H7 (cell line): ENCODE measurements at places on chromosomes 5 and 9. TPM values are rescaled to one million over a fixed set of nuclear protein-coding genes. Genes with fewer than 3 reads are reported as not detected.

SHOC1 gene
- total RNA-seq, result not detected in 2 replicates

DNA sequence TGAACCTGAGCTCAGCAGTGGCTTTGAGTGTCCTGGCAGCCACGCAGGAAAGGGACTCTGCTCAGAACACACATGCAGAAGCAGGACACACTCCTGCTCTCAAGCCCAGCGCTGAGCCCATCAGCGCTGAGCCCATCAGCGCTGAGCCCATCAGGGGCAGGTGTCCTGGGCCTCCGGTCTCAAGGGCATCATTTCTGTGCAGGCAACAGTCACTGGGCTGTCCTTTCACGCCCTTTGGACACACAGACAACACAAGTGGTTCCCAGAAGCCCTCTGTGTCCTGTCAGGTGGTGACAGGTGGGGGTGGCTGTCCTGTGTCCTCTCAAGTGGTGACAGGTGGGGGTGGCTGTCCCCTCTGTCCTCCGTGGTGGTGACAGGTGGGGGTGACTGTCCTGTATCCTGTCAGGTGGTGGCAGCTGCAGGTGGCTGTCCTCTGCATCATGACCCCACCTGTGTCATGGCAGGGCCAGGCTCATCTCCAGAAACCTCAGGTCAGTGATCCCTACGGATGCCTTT, 39.0 kb upstream of the CLPTM1L start:
- no peak for DNase-seq

DNA sequence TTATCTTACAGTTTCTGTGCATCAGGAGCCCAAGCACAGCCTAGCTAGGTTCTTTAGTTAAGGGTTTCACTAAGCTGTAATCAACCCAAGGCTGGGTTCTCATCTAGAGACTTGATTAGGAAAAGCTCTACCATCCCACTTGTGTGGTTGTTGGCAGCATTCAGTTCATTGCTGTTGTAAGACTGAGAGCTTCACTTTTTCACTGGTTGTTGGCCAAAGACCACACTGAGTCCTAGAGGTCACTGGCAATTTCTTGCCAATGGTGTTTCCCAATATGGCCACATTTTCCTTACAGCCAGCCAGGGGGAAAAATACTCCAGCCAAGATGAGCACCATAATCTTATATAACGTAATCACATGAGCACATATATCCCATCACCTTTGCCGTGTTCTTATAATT, 74.3 kb downstream of the SMIM15 start:
- no peak for DNase-seq

GRCh38 chr5:82952326-82952725, 124.9 kb downstream of the TMEM167A start:
- DNase-seq, result no peak

- DNase-seq, result no peak
Observed at GRCh38 chr5:89572696-89573095, 689.7 kb upstream of the MEF2C start.

DNA sequence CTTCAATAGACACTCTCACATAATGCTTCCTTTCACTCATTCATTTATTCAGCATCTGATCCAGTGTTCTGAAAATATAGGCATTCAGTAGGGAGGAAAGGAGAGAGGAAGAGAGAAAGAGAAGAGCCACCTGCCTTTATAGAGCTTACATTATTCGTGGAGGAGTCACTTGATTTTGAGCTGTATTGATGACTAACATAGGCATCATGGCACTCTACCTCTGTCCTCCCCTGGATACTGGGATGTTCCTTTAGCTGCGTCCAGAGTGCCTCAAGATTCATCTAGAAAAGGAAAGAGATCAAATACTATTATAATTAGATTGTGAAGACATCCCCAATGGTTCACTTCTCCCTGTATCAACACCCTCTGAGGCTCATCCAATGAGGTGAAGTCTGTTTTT, 345.1 kb downstream of the SPATA31D1 start:
- no peak for DNase-seq

- no peak for DNase-seq
Observed at GRCh38 chr5:126450346-126450745, 27.1 kb downstream of the GRAMD2B start.

BARX1 gene
- total RNA-seq, result 79.7 and 80.4 TPM in 2 replicates

DNA sequence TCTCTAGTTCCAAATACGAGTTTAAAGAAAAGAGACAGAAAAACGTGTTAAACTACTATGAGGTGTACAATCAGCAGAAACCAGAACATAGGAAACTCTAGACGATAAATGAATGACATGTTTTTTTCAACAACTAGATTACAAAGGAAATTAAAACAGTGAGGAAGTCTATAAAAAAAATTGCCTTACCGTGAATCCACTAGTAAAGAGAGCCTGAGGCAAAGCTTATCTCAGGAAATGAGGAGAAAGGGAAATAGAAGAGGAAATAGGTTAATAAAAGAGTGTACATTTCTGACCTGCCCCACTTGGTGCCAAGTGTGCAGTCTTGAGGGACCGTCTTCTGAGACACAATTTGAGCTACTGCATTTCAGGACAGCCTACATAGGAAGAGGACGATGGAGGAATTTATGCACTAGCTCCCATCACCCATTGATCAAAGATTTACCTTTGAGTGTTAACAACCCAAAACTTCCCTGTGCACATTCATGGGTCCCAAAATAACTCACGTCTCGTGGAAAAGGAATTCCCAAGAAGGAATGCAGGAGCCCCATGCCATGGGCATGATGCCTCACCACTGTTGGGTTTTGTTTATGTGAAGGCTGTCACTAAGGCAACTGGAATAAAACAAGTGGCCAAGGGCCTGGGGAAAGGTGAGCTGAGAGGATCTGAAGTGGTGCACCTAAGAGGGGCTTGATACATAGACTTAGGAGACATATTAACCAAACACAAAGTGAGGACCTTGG, 53.6 kb upstream of the SLC1A3 start:
- no peak for DNase-seq

GRCh38 chr9:110197330-110198187, 10.4 kb downstream of the C9orf152 start:
- DNase-seq, result peak; percentile 29

DNA sequence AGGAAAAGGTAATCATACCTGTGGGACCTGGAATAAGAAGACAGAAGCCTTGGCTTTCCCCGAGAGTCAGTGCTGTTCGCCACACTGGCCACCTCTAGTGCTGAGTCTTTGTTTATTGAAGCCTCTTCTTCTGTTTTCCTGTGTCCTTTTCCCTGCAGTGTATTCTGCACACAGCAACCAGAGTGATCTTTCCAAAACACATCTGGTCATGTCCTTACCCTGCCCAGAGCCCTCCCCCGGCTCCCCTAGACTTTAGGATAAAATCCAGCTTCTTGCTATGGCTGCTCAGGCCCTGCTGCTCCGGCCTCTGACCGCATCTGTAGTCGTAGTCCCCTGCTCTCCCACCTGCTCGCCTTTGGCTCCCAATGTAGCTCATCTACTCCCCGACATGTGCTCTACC, 28.3 kb downstream of the GALNT10 start:
- no peak for DNase-seq

DNA sequence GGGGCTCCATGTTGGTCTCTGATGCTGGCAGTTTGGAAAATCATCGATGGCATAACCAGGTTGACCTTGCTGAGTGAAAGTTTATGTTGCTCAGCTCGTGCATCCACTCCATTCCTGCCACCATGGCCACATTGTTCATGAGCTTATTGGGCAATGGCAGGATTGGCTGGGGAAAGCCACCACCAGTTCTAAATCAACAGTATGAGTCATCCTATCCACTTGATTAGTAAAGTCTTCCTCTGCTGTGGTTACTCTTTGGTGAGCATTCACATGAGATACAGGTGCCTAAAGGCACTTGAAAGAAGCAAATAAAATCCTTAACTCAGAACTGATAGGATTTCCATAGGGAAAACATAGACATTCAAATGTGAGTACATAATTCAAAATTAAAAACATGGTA, 131.8 kb upstream of the FBN2 start:
- no peak for DNase-seq

DNA sequence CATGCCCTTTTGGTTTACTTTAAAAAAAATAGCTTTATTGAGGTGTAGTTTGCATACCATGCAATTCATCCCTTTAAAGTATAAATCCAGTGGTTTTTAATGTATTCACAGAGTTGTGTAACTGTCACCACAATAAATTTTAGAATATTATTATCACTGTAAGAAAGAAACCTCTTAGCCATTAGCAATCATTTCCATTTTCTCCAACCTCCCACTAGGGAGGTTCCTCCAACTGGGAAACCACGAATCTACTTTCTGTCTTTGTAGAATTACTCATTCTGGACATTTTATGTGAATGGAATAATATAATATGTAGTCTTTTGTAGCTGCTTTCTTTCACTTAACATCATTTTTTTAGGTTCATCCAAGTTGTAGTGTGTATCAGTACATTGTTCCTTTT, 43.5 kb downstream of the UNC13B start:
- no peak for DNase-seq

DNA sequence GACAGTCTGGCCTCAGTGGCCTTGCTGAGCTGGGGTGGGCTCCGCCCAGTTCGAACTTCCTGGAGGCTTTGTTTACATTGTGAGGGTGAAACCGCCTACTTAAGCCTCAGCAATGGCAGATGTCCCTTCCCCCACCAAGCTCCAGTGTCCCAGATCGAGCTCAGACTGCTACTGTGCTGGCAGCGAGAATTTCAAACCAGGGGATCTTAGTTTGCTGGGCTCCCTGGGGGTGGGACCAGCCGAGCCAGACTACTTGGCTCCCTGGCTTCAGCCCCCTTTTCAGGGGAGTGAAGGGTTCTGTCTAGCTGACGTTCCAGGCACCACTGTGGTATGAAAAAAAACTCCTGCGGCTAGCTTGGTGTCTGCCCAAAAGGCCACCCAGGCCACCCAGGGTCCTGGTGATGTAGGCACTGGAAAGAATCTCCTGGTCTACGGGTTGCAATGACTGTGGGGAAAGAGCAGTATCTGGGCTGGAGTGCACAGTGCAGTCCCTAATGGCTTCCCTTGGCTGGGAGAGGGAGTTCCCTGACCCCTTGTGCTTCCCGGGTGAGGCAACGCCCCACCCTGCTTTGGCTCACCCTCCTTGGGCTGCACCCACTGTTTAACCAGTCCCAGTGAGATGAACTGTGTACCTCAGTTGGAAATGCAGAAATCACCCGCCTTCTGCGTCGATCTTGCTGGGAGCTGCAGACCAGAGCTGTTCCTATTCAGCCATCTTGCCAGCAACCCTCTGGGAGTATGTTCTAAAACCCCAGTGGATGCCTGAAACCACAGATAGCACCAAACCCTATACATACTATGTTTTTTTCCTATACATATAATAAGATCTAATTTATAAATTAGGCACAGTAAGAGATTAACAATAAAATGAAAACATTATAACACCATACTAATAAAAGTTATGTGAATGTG, 95.5 kb downstream of the TMEM161B start:
- DNase-seq, result no peak

NOXA1 gene
- 0.78 and 1.0 TPM in 2 replicates for total RNA-seq

GRCh38 chr9:131407717-131408195, 13.9 kb downstream of the PRRC2B start:
- DNase-seq, result peak; percentile 82

CAMK4 gene
- 2.5 and 2.7 TPM in 2 replicates for total RNA-seq

DNA sequence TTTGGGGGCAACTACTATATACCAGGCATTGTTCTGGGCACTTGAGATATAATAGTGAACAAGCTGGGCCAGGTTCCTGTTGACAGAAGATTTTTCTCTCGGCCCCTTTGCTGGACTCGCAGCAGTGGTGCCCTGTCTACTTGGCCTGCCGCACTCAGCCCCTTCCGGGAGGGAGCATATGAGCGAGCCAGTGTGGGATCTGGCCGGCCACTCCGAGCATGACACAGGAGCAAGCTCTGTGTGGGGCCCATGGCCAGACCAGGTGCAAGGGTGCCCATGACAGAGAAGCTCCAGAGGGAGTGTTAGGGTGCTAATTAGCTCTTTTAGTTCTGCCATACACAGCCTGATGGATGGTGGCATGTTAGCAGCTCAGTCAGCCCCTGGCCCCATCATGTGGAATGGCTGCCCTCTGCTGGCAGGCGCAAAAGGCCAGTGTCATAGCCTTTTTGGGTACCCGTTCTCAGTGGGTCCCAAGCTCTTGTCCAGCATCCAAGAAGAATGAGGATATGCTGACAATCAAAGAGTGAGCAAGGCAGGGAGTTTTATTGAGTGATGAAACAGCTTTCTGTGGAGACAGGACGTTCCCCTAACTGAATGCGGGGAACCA, 9.3 kb upstream of the KIF4B start:
- peak; percentile 54 for DNase-seq

C1QTNF3 gene
- total RNA-seq, result 0.26 and 0.59 TPM in 2 replicates

PDLIM4 gene
- total RNA-seq, result 4.7 and 11.2 TPM in 2 replicates

IL33 gene
- 0.33 and 1.2 TPM in 2 replicates for total RNA-seq

DNA sequence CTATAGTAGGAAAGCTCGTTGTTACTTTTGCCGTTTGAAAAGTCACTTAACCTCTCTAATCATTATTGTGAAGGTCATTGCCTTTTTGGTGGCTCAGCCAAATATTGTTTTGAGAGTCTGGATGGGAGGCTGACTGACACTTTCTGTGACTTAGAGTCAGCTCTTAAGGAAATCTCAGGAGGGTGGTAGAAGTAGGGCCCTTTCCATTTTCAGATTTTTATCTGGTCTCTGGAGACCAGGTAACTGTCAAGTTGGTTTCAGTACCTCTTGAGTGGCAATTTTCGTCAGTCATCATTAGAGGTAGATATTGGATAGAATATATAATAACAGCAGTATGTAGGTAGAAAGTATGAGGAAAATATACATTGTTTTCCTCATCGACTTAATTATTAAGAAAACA, 23.3 kb downstream of the UGCG start:
- DNase-seq, result no peak

DNA sequence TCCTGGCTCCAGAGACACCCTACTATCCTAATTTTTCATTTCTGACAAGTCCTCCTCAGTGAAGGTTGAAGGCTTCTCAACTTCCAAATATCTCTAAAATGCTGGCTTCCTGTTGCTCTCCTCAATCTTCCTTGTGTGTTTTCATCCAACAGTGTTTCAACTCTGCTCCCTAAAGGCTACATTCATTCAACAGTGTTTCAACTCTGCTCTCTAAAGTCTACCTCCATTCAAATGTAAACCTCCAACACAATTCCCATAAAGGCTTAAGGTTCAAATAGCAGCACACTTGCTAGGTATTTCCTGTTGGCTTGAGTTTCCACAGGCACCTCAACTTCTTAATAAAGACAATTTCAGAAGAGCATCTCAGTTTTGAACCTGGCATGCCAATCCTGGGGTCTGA, 164.8 kb downstream of the HINT1 start:
- DNase-seq, result peak; percentile 23

GRCh38 chr9:106218427-106218826, 524.1 kb downstream of the TMEM38B start:
- DNase-seq, result no peak

- no peak for DNase-seq
Observed at GRCh38 chr5:156006026-156006647, 320.8 kb upstream of the SGCD start.

GRCh38 chr9:77933019-77933418, 98.6 kb downstream of the GNAQ start:
- no peak for DNase-seq

DNA sequence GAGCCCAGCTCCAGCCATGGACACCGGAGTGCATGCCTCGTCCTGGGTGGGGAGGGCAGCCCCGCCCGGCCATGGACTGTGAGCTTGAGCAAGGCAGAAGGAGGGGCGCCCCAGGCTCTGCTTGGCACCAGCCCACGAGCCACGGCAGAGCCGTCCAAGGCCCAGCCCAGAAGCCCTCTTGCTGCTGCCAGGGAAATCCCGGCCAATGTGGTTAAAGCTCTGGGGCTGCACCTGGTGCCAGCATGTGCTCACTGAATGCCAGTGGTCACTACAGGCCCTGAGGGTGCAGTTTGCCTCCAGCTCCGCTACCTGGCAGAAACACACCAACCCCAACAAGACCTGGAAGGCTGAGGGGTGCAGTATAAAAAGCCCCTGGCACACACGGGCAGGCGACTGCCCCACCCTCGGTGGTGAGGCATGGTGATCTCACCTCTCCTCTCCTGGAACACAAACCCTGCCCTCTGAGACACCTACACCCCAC, 11.8 kb downstream of the BRD3 start:
- peak; percentile 60 for DNase-seq
